ENCODE measurements at places on chromosomes 11 and 22.

DNA sequence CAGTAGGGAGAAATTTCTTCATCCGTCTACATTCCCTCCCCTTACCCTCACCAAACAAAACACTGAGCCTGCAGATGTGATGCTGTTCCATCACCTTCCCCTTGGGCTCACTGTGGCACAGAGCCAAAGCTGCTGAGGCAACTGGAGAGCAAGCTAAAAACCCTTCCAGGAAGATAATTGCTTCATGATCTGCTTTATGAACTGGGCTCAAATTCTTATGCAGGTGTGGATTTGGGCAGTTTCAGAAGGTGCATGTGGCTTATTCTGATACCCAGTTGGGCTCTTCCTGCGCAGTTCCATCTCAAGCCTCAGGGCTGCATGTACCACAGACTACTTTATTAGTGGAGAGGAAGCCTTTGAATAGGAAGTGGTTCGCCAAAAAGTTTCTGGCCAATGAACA is 58.3 kb downstream of the AAMDC start:
- DNase-seq: no peak

GRCh38 chr22:48171271-48171691 is 1408.8 kb downstream of the TBC1D22A start:
- peak; percentile 25 for DNase-seq

DNA sequence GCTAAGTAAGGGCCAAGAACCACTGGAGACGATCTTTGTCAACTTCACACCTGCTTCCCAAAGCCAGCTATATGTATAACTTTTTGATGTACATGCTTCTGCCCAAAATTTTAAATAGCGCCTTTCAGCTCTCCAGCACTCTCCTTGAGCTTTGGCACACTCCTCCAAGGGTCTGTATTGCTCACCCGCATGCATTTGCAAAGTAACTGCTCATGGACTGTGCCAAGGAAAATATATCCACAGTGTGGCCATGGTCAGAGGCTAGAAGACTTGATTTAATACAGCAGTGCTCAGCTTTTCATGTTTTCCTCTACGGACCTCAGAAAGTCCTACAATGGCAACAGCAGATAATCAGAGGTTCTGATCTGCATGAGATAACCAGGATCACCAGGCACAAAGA is 550.1 kb downstream of the SOX6 start:
- DNase-seq: no peak

- peak; percentile 22 for DNase-seq
These were observed 33.6 kb downstream of the TMEM184B start for GRCh38 chr22:38239101-38239761.

DNA sequence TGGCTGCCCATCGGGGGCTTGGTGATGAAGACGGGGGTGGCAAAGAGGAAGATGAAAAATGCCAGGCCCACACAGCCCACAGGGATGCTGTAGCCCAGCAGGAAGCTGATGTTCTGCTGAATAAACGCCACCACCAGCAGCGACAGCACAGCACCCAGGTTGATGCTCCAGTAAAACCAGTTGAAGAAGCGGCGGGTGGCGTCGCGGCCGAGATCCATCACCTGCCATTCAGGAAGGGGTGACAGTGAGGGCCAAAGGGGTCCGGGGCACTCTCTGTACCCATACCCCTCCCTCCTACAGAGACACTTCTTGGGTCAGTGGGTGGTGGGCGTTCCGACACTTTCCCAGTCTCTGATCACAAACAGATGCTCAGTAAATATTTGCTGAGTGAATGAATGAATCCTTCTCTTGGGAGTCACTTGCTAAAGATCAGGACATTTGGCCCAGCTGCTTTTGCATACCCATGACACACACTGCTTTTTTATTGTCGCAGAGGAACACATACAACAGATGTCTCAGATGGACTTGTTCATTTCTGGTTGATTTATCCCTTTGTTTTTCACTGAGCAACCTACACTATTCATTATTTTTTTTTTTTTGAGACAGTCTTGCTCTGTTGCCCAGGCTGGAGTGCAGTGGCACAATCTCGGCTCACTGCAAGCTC is 5.2 kb downstream of the SLC15A3 start:
- DNase-seq: peak; percentile 80

DNA sequence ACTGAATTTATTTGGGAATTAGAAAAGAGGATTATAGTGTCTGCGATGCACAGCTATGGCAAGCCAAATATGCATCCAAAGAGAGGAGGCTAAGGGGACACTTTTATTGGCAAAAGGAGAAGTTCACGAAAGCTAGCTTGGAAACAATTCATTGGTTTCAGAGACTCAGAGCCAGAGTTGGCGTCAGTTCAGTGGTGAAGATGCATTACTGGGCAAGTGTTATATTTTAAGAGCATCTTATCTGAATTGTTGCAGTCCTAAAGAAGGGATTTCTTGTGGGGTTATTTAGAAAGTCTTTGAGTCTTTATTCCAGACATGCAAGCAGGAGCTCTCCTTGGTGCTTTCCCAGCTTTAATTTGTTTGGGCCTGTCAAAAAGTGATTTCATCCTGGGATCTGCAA is 15.0 kb downstream of the CLDN5 start:
- DNase-seq: no peak

GRCh38 chr22:35023692-35024363 is 42.1 kb upstream of the ISX start:
- no peak for DNase-seq

GRCh38 chr11:13880634-13881033 is 81.9 kb upstream of the SPON1 start:
- no peak for DNase-seq

DNA sequence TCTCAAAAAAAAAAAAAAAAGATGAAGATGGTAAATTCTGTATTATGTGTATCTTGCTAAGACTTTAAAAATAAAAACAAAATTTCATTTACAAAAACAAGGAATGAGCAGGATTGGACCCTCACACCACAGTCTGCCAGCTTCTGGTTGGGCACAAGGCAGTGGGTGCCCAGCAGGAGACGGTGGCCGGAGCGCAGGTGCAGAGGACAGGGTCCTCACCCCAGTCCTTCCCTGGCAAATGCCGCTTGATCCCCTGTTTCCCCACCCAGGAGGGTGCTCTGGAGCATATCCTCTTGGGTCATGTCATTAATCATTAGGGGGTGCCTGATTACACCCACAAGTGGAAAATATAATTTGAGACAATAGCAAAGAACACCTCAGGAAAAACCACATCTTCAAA is 31.2 kb downstream of the SHANK2 start:
- no peak for DNase-seq

DNA sequence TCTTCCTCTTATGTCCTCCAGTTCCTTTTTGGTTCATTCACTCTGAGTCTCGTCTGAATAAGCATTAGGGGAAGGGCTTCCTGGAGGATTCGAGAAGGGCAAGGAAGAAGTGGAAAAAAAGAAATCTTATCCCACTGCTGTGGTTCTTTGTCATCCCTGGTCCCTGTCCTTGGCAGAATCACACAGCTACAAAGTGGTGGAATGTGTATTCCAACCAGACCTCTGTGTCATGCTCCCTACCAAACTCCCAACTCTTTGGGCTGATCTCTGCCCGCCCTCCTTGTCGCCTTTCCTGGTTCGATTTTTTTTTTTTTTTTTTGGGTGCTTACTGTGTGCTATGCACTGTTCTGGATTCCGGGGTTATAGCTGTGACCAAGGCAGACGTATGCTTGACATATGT is 61.0 kb downstream of the TEAD1 start:
- no peak for DNase-seq

GRCh38 chr11:61004180-61004611 is 32.7 kb downstream of the CD6 start:
- no peak for DNase-seq

DNA sequence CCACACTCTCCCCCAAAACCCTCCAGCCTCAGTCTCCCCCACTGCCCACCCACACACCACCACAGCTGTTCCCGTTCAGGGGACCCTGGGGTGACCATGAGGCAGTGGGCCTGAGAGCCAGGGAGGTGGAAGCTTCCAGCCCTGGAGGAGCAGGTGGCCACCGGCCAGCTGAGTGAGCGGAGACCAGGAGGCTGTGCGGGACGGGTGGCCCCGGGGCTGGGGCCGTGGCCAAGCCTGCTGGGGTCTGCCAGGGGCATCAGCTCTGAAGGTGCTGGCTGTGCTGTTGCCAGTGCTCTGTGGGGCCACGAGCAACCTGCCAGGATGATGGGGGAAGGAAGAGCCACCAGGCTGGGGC is 26.0 kb downstream of the OSBPL5 start:
- DNase-seq: no peak

DNA sequence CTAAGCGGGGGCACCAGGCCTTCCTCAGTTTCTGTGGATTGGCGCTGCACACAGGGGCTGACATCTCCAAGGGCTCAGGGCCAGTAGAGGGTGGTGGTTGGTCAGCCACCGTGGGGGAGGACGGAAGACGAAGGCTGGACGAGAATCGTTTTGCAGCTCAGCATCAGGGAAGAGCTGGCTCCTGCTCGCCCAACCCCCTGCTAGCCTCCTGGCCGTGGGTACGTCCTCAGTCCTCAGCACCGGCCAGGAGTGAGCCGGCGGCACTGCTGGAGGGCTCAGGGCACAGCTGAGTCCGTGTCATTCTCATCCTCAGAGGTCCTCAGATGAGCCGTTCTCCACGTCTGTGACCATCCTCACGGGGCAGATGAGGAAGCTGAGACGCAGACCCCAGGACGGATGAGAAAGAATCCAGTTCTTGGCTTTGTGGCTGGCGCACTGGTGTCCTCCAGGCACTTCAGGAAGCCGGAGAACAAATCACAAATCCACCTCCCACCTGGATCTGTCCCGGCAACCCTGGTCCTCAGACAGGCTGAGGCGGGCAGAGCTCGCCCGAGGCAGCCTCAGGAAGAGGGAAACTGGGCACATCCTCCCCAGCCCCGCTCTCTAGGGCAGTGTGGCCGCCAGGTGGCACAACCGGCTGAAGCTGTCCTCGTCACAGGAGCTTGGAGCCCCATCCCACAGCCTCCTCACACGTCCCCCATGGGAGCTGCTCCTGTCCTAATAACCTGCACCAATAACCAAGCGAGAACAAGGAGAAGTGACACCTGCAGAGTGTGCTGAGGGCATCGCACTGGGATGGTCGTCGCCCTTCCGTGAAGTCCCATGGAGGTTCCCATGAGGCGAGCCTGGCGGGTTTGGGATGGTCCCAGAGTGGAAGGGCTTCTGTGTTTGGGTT is 393.7 kb downstream of the BRD1 start:
- DNase-seq: no peak

DNA sequence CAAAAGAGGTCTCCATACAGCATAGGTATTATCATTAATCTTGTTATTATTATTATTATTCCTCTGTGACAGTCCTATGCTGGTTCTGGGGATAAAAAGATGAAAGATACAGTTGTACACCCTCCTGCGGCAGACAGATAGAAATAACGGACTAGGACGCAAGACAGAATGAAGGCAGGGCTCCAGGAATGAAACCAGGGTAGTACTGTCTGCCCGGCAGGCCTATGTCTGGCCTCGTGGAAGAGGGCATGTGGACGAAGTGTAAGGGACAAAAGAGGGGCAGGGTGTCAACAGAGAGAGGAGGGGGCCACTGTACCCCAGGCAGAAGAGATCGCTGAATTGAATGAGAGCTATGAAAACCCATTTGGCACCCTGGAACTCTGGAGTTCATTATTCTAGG is 25.2 kb downstream of the DSCAML1 start:
- DNase-seq: no peak

- peak; percentile 81 for DNase-seq
These were observed 230.4 kb downstream of the ST3GAL4 start for GRCh38 chr11:126585774-126586491.

- no peak for DNase-seq
These were observed 35.1 kb upstream of the FJX1 start for GRCh38 chr11:35583126-35583525.

GRCh38 chr11:69644071-69644961 is 3.4 kb downstream of the CCND1 start:
- no peak for DNase-seq

DNA sequence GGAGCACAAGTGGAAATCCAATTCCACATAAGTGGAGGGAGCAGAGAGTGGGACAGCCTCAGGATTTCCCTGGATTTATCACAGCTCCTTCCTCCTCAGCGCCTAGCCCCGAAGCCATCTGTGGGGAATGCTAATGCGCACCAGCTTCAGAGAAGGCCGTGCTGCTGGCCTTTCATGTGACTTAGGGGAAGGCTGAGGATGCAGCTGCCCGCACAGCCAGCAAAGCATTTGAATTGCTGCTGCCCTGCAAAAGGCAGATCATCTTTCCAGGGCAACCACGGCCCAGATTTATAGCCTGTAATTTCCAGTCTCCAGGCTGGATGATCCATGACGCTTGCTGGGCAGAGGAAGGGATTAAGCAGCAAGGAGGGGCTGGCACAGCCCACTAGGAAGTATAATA is 29.9 kb downstream of the SYN3 start:
- DNase-seq: no peak

GRCh38 chr22:45083659-45084305 is 74.0 kb upstream of the PHF21B start:
- peak; percentile 83 for DNase-seq

- DNase-seq: no peak
These were observed 107.7 kb downstream of the CRYBB2 start for GRCh38 chr22:25327018-25327755.

DNA sequence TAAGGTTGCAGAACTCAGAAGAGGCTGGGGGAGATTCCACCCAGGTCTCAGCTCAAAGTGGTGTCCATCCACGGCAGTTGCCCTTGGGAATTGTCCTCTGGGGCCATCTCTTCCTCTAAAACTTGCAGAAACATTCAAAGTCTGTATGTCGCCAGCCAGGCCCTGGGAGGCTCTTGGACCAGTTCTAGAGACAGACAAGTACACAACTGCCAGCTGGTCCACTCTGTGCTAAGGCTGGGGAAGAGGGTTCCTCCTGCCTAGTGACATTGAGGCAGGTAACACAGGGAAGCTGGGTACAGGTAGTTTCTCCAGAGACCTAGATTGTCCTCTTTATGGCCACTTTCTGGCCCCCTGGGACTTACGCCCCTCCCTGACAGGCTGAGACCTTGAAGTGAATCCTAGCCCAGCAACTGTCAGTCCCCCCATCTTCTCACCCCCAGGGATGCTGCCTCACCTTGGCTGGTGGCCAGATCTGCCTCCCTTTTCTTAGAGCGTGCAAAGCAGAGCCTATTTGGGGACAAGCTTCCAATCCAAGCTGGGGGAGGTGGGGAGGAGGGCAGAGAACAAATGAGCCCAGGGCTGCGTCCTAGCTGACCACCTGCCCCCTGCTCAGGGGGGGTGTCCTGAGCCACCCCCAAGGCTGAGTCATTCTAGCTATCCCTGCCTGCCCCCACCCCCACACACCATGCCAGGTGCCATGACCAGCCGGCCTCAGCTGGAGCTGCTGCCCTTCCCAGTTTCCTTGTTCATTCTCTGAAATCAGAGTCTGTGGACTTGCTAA is 8.4 kb downstream of the FAM83F start:
- no peak for DNase-seq

DNA sequence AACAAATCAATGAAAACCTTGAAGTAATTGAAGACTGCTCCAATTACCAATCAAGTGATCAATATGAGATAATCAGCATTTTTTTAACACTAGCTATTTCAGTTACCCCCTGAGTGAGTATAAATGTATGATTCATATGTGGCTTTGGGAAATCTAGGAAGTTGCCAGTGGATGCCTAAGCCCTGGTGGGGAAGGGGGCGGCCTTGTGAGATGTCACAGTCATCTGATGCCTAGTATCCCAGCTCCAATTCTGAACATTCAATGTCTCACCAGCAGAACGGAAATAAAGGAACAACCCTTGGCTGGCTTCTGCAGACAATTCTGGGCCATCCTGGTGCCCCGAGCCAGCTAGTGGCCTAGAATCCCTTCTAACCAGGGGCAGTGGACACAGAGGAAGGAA is 58.5 kb upstream of the TIMP3 start:
- DNase-seq: no peak
